Lung microvascular endothelial cell (primary cell): ENCODE measurements at places on chromosomes 1 and 21.

DNA sequence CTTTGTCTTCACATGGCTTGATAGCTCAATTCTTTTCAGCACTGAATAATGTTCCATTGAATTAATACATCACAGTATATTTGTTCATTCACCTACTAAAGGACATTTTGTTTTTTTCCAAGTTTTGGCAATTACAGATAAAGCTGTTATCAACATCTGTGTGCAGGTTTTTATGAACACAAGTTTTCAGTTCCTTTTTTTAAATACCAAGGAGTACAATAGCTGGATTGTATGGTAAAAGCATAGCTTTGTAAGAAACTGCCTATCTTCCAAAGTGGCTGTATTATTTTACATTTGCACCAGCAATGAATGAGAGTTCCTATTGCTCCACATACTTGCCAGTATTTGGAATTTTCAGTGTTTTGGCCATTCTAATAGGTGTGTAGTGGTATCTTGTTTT is 4.8 kb upstream of the MCOLN2 start:
- no peak for DNase-seq

- DNase-seq, result peak; percentile 32
Observed at GRCh38 chr1:162629651-162630050, 2.6 kb upstream of the DDR2 start.

DNA sequence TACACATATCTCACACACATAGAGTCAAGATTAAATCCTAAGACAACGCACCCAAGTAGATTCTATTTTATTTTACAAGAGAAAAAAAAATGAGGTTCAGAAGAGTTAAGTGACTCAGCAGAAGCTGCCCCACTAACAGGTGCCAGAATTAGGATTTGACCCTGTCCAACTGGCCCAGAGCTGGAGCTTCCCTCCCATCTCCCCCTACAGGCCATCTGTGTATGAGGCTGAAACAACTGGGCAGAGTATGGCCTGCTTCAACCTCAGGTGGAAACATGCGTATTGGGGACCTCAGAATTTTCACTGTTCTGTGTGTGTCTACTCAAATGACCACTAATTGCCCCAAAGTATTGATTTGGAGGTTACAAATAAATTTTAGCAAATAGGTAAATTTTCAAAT is 29.9 kb downstream of the PSMG1 start:
- peak; percentile 30 for DNase-seq

GRCh38 chr1:234866007-234866866 is 256.3 kb upstream of the IRF2BP2 start:
- peak; percentile 80 for DNase-seq

DNA sequence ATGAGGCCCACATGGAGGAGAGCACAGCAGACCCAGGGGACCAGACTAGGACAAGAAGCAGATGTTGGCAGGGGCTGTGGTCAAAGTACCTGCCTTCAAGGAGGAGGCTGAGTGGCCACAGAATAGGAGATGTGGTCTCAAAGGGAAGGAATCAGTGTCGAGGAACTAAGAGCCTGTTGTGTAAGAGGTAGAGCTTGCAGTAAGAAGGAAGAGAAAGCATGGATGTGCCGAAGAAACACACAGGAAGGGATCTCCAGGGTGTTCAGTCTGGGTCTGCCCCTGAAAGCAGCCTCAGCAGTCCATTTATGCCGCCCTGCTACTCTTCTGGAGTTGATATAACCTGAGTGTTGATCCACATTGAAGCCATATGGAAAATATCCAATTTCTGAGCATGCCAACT is 83.9 kb downstream of the NID1 start:
- no peak for DNase-seq

- no peak for DNase-seq
Observed at GRCh38 chr1:116501125-116501869, 69.5 kb downstream of the CD58 start.

DNA sequence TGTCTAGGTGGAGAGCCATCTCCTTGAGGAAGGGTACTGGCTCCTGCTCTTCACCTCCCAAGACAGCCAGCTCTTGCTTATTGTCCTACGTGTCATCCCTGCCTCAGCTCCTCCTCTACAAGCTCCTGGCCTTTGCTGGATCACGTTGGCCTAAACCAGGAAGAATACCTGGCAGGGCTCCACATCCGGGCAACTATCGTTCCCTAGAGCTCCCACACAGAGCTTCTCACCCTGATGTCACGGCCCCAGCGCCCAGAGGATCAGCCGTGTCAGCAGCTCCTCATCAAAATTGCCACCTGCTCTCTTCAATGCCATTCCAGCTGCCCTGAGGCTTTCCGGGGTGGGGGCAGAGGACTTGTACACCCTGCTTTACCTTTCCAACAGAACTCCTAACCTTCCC is 1.9 kb upstream of the TPM3 start:
- DNase-seq, result peak; percentile 80

DNA sequence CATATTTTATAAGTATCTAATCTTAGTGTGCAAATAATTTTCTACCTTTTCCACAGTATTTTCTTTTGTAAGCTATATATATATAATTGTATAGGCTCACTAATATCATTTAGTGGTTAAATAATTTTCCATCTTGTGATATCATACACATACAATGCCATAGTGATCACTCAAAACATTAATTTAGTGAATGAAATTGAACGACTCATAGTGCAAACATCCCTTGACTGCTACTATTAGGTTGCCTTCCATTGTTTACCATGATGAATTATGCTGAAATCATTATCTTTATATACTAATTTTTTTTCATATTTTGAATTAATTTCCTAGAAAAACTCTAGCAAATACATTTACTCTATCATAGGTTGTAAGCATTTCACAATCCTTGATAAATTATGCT is 127.1 kb downstream of the PCNX2 start:
- DNase-seq, result no peak

DNA sequence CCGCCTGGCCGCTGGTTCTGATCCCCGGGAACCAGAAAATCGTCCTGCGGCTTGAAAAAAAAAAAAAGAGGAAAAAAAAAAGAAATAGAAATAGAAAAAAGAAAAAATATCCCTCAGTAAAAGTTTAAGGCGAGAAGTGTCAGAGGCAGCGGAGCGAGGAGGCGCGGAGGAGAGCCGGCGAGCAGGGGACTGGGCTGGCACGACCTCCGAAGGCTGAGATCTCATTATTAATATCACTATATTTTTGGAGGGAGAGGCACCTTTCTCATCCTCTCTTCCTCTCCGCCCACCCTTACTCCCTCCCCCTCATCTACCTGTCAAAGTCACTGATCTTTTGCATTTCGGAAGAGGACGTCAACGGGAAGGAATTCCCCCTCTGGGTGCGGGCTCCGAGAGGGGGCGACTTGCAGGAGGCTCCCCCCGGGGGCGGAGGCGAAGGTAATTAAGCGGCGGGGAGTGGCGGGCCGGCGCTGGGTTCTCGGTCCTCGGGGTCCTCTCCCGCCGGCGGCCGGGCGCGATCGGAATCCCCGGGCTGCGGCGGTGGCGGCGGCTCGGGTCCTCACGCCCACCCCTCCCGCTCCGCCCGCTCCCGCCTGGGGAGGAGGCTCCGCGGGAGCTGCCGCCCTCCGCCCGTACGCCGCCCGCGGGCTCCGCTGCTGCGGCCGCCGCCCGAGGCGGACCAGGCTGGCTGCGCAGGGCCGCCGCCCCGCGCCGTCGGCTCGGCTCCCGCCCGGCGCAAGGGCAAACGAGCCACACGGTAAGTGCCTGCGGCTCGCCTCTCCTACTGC is at the start of gene NTNG1:
TSS of gene NTNG1 (plus strand) at position 337 of the 788 bp plus-strand sequence.
- DNase-seq, result no peak

DNA sequence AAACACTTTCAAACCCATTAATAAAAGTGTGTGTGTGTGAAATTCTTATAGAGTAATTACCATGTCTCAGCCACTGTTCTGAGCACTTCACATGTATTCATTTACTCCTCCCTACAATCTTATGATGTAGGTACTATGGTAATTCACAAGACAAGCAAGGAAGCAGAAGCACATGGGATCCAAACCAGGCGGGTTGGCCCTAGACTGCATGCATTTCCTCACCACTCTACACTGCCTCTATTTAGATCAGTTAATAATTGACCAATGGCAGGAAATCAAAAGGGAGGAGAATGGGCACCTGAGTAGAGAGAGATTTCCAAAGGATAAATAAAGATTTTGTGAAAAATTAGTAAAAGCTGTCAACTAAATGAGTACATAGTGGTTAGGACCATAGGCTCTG is 15.7 kb downstream of the MAP3K21 start:
- DNase-seq, result no peak

DNA sequence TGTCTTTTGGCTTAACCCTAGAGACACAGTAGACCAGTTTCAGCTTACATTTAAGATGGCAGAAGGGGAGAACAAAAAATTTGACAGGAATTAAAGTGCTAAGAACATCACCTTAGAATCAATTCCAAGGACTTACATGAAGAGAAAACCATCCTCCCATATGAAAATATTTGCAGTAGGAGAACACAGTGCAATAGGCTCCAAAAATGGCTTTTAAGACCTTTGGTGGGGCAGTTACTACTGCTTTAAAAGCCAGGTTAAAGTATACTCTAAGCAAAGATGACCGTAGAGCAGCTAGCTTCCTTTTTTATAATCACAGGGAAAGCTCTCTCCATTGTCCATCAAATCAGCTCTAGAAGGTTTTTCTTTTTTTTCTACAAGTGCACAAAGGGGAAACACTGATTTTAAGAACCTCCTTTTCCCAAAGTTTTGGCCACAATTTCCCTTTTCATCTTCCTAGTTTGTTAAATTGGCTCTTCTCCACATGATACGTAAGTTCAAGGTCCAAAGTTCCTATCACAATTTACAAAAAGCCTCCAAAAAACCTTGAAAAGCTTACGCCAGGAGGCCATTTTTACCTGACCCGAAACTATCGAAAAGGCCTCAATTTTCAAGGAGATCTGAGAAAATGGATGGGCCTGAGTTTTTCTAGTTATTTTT is 3.3 kb downstream of the TXNIP start:
- no peak for DNase-seq

DNA sequence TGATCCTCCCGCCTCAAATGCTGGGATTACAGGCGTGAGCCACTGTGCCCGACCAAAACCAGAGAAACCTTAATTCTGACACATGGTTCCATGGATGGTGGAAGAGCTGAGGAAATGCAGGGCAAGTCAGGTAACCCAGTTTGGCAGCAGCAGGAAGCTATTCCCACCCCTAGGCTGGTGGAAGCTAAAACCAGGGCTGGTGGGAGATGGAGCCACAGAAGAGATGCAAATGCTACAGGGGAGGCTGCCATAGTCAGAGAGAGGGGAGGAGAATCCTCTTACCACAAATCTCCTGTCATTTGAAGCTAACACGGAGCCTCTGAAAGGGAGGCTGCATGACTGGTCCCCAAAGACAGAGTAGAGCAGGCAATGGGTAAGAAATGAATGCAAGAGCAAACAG is 4.1 kb upstream of the CDC42BPA start:
- DNase-seq, result no peak

- no peak for DNase-seq
Observed at GRCh38 chr1:53376742-53377437, 49.0 kb upstream of the LRP8 start.

GRCh38 chr1:19756480-19756879 is 43.2 kb downstream of the TMCO4 start:
- no peak for DNase-seq

DNA sequence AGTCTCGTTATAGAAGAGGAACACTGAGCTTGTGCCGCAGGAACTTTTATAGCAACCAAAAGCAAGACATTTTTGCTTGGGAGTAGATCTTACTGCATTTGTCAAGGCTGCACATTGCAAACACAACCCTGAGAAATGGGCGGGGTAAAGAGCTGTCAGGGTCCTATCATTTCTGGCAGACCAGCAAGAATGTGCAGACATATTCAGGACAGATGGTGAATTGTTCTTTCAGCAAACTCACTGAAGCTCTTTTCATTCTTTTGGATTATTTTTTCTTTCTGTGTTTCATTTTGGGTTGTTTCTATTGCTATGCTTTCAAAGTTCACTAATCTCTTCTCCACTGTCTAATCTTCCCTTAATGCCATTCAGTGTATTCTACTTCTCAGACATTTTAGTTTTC is 5.1 kb upstream of the ACTN2 start:
- no peak for DNase-seq

- no peak for DNase-seq
Observed at GRCh38 chr1:10177876-10178275, 32.5 kb upstream of the KIF1B start.

DNA sequence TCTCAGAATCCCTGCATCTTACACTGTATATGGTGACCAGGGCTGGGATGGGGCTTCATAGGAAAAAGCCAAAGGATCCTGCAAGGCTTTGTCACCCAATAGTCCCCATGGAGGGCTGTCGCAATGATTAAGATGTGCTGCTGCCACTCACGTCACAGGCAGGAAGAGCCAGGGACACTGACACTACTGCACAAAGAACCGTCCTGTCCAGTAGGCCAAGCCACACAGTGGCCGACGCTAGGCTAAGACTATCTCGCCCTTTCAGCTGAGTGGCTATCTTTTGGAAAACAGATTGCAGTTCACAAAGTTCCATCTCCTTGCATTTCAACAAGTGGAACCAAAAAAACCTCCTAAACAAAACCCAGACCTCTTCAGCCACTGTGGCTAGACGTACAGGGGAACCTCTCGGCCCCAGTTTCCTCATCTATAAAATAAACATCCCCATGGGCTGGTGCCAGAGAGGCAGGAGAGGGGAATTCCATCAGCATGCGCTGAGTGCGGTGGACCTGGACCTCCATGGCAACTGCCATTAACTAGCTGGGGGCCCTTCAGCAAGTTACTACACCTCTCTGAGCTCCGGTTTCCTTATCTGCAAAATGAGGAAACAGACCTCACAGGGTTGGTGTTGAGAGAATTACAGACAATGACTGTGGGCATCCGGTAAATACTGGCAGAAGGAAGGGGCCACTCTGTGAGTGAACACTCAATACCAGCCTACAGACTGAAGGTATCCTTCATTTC is 8.7 kb downstream of the CAPZB start:
- DNase-seq, result peak; percentile 89

GRCh38 chr1:81113688-81114087 is 687.0 kb upstream of the ADGRL2 start:
- no peak for DNase-seq

DNA sequence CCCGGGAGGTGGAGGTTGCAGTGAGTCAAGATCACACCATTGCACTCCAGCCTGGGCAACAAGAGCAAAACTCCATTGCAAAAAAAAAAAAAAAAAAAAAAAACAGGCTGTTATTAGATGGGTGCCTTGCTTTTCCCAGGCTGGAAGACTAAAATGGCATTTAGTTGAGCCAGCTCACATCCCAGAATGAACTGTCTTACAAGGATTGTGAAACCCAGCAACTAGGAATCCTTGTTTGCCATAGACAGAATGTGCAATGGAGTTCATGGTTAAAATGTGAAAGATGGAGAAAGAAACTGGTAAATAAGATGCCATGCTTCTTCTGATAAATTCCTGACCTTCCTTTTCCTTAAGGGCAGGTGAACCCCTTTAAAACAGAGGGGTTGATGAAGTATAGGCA is 215.8 kb upstream of the GREM2 start:
- DNase-seq, result no peak

DNA sequence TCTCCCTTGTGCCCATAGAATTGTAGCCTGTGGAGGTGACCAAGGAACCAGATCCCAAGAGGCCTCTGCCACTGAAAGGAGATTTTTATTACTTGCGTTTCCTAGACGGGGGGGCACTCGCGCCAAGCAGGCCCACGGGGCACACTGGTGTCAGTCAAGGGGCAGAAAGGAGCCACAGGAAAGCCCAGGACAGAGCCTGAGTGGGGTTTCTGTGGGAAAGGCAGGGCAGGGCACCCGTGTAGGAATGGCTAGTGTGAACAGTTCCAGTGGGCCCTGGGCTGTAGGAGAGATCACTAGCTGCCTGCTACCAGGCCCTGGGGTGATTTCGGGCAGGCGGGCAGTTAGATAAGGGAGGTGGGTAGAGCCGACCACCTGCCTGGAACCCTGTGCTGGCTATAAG is 70.8 kb downstream of the ADARB1 start:
- no peak for DNase-seq
